PC-3 (cell line): ENCODE measurements at places on chromosomes 4 and X. TPM values are rescaled to one million over a fixed set of nuclear protein-coding genes. Genes with fewer than 3 reads are reported as not detected.

- DNase-seq: no peak
These were observed 112.1 kb upstream of the NAP1L5 start for GRCh38 chr4:88809576-88810219.

DNA sequence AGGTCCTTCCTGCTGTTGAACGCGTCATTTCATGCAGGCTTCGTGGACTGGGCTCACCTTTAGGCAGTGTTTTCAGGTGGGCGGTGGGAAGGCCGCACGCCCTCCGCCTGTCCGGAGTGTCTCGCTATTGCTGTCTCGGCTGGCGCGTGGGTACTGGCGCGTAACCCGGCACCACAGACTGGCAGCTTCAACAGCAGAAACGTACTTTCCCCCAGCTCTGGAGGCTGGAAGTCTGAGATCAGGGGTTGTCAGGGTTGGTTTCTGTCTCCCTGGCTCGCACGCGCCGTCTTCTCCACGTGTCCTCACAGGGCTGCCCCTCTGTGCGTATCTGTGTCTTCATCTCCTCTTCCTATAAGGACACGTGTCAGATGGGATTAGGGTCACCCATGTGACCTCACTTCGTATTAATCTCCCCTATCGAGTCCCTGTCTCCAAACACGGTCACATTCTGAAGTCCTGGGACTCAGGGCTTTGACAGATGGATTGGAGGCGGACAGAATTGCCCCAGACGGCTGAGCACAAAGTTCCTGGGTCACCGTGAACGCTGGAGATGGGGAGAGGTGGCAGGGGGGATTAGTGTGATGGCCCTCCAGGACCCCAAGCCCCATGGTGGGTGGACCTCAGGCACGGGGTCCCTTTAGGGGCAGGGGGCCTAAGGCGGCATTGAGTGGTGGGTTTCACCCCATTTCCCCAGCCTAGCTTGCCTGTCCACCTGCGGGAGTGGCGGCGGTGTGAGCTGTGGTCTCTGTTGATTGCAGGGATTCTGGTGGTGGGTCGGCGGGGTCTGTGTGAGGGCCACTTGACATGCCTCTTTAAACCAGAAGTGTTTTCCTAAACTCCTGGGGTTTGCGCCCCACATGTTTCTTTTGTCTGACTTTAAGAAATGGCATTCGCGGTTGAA is 83.4 kb upstream of the LRPAP1 start:
- no peak for DNase-seq

DNA sequence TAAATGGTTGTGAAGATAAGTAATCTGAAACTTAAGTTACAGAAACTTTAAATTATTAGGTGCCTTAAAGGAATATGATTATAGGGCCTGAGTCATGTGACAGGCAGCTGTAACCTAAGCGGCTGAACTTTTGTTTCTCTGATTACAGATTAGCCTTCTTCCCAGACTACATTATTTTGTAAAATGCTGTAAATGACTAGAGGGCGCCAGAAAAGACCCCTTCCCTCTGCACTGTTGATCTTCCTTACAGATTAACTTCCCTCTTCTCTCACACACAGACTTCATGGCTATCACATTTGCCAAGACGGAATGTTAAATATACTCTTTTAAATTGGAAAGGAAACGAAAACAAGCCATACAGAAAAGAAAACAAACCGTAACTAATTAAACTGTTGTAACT is 96.6 kb downstream of the EVC2 start:
- DNase-seq: no peak

DNA sequence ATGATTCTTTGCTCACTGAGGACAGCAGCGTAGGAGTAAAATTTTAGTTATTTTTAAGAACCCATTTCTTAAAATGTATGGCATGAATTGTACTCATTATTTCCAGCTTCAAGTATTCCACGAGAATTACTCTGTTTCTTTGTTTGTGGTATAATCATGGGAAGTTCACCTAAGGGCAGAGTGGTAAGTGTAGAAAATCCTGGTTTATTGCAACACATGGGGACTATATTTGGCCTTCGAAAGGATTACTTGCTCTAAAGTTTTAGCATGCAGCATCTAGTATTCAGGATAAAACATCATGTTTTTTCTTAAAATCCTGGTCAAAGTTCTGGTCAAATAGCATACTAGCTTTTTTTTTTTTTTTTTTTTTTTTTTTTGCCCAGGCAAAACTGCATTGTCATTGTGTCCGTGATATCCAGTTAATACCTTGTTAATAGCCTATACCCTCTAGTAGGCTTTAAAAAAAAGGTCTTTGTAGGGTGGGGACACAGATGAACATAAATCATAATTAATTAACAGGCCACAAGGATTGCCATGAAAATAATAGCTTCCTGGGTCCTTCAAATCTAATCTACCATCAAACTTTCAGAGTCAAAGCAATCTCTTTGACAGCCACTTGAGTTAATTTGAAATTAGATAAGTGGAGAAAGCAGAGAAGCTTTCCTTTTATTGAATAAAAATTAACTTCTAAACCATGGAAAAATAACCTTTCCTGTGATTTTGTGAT is 44.6 kb upstream of the VEGFC start:
- DNase-seq: no peak

- DNase-seq: no peak
These were observed 145.5 kb downstream of the ANXA5 start for GRCh38 chr4:121551271-121551670.

DNA sequence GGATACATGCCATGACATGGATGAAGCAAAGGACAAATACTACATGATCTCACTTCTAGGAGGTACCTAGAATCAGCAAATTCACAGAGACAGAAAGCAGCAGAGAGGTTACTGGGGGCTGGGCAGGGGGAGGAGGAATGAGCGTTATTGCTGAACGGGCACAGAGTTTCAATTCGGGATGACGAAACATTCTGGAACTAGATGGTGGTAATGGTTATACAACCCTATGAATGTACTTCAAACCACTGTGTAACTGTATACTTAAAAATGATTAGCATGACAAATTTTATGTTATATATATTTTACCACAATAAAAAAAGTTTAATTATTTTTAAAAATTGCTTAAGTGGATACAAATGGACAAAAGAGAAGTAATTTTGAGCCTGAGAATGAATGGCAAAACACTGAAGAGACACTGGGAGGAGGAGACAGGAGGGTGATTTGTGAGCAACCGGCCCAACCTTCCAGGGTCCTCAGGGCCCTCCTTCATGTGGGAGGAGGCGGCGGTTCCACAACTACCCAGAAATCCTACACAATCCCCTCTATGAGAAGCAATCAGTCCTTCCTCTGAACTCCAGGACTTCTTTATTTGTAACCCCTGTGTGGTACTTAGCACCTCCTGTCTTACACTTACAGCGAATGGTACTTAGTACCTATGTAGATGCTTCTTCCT is 14.1 kb downstream of the ACSL1 start:
- no peak for DNase-seq

The PRICKLE3 gene
- 16.5 and 29.1 TPM in 2 replicates for total RNA-seq

The ZBED1 gene
- 14.2 and 15.9 TPM in 2 replicates for total RNA-seq
